Right ventricle myocardium inferior (tissue), 1 donor: ENCODE measurements at places on chromosomes 5 and 9.

GRCh38 chr5:133698259-133698554 lies 85.9 kb upstream of the FSTL4 start:
- no peak for DNase-seq

- DNase-seq: no peak
These were observed 4.9 kb upstream of the LRRC14B start for GRCh38 chr5:186091-187041.

DNA sequence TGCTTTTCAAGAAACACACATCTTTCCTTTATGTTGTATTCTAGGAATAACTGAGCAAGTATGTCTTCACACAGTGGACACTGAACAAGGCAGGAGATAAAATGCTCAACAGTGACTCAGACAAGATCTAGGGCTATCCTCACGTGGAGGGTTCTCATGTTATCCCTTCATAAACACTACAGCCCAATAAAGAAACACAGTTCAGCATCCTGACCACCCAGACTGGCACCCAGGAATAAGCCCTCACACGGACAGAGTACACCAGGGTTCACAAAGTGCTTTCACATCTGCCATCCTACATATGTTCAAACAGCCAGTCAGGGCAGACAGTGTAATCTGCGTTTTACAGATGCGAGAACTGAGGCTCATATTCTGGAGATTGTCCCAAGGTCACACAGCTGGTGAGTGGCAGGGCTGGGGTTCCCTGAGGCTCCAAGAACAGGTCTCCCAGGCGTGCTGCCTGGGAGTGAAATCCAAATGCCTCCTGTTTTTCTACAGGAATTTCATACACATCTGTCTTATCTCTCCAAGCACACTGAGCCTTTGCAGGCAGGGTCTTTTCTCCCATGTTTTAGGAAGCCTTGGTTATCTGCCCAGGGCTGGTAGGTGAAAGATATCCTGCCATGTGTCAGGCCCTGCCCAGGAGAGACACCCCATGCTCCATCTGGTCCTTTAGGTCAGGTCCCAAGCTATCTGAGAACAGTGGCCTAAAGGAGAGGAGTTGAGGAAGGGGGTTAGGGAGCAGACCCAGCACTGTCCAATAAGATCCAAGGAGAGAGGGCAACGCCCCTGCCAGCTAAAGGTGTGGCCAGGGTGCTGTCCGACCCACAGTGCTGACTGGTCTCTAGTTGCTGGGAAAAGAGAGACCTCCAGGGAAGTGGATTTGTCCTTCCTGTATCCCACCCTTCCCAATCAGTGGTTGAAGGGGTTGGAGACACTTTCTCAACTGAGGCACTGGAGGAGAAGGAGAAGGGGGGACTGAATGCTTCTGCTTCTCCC lies 47.9 kb upstream of the XPA start:
- no peak for DNase-seq

- no peak for DNase-seq
These were observed 701.7 kb downstream of the SEMA5A start for GRCh38 chr5:8844206-8844605.

GRCh38 chr9:73714294-73714693 lies 562.6 kb downstream of the ANXA1 start:
- DNase-seq: no peak

DNA sequence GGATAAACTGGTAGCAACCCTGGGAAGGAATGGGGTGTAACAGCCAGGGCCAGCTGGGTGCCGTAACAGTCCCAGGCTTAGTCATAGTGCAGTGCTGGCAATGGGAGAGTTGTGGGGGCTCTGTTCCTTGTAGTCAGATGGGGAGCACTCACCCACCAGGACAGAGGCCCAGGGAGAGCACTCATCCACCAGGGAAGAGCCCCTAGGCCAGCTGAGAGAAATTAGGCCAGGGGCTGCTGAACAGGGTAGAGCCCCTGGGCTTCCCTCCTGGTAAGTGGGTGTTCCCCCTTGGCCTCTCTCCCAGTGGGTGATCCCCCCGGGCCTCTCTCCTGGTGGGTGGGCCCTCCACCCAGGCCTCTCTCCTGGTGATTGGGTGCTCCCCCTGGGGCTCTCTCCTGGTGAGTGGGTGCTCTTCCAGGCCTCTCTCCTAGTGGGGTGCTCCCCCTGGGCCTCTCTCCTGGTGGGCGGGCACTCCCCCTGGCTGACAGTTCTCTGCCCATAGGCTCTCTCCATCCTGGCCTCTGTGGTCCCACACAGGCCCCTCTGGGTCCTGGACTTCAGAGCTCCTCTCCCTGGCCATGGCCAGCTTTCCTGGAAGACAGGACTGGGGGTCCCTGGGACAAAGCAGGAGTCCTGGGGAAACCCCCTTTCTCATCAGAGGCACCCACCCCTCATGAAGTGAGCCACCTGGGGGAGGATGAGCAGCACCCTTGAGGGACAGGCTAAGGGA lies 13.4 kb downstream of the FGD3 start:
- no peak for DNase-seq

DNA sequence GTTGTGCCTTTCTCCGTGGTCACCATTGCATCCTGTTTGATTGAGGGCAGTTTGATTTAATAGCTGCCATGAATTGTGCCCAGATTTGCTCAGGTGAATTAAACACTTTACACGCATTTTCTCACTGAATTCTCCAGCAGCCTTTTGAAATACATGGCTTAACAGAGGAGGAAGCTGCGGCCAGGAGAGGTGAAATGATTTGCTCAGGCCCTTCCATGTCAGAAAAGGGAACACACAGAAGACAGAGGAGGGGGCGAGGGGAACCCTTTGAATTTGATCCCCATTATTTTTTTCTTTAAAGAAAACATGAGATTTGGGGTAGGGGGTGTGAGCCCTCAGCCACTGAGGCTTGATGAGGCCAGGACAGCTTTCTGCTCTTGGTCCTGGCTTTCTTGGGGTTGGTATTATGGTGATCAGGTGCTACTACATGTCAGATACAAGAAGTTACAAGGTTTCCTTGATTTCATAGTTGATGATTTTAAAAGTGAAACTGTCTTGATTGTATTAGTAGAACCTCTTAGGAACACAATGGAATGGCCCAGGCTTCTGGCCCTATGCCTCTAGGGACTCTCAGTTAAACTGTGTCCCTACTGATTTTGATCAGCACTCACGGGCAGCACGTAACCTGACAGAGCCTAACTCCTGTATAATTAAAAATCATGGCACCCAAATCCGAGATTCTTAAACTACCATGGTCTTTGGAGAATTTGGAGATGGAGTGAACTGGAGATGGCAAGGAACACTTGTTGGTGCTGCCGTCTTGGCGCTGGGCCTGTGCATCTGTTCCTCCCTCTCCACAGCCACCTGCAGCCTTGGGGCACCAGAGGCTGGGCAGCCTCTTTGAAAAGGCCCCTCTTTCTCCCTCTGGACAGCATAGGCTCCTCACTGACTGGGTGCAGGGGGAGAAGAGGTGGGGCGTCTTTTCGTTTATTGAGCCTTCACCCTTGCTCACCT lies 107.9 kb downstream of the TRIO start:
- no peak for DNase-seq

DNA sequence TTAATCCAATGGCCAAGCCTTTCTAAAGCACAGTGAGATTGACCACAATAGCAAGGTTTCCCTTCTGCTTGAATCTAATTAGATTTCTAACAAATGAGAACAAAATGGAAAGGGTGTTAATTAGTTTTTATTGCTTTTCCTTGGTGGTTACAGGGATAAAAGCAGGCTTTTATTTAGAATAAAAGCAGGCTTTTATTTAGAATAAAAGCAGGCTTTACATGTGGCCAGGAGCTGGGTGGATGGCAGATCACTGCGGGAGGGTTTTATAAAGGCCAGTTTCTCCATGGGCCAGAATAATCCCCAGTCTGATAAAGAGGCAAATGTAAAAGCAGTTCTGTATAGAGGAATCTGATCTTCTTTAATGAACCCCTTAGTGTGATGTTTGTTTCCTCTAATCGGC lies 470.2 kb downstream of the TMEM232 start:
- DNase-seq: no peak

DNA sequence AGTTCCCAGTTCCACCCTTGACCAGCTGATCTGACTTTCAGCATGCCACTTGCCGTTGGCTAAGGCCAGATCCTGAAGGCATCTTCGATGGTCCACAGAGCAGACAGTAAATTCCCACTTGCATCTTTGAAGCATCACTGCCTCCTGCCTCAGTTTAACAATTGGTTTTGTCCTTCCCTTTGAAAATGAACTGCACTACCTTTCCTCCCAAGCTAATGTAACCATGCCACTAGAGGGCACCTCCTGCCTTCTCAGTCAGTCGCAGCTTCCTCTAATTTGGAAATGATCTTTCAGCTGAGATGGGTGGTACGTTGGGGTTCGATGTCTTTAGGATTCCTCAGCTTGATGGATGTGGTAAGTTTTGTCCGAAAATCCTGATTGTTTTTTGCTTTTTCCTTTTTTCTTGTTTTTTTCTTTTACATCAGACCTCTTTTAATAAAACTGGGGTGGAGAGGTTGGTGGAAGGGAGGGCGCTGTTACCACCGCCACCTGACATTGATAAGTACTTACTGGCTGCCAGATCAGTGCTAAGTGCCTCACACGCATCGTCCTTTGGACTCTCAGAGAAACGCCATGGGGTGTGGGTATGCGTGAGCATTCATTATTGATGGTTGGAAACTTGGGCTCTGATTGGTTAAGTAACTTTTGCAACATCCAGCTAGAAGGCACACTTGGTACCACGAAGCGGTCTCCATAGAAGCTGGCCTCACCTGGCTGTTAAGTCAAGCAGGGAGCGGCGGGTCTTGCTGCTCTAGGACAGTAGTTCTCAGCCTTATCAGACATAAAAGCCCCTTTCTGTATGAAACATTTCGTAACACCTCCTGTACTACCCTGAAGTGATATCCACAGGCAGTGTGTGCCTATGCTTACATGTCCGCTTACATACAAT lies 16.9 kb downstream of the PTTG1 start:
- DNase-seq: no peak

DNA sequence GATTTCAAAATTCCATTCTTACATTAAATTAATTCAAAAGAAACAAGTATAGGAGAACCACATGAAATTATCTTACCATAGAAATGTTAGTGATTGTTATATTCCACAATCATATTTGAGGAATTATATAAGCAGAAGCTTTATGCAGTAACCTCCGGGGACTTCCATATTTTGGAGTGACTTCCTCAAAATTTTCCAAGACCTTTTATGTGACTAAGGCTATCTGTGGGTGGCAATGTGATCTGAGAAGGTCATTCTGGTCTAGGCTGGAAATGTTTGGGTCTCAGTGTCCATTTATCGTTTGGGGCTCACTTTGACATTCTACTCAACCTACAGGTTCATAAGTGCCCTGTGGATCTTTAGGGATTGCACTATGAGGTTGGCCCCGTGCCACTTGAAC lies 776.6 kb downstream of the CDH12 start:
- no peak for DNase-seq

DNA sequence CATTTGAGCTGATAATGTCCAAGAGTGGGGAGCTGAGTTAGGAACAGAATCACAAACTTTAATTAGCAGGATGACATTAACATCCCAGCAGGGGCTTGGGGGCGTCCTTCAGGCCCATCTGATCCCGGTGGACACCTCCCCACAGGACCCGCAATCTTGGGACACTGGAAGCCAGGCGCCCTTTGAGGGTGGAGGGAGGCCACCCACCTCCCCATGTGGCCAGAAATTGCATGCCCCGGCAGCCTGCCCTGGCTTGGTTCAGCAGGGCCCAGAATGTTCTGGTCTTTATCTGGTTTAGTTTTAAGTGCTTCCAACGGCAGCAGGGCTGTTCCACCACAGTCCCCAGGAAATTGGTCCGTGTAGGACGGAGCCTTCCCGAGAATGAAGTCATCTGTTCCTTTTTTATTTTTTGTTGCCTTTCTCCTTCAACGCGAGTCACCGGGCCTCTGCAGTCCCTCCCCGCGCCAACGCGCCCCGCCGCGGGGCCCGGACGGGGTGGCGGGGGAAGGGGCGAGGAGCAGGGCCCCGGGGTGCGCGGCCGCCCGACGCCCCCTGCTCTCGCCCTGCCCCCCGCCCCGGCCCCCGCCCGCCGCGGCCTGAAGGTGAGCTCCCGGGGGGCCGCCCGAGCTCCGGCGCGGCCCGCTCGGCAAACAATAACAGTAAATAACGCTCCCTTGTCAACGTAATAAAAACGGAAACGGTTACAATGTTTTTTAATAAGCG lies 207.9 kb downstream of the C9orf50 start:
- DNase-seq: peak; percentile 82

GRCh38 chr5:6804766-6805501 lies 91.7 kb downstream of the TENT4A start:
- no peak for DNase-seq

DNA sequence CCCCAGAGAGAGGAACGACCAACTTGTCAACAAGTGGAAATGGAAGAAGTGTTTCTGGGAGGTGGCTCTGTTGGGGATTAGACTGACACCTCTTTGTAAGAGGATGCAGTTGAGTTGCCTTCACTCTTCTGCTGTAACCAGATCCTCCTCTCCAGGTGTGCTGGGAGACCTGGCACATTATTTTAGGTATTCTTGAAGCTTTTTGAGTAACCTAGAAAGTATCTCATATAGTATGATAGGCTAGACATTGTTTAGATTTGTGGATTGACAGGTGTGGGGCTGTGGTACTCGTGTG lies 21.6 kb downstream of the SNX30 start:
- no peak for DNase-seq

GRCh38 chr9:69916950-69917349 lies 96.3 kb downstream of the CFAP95 start:
- DNase-seq: no peak

DNA sequence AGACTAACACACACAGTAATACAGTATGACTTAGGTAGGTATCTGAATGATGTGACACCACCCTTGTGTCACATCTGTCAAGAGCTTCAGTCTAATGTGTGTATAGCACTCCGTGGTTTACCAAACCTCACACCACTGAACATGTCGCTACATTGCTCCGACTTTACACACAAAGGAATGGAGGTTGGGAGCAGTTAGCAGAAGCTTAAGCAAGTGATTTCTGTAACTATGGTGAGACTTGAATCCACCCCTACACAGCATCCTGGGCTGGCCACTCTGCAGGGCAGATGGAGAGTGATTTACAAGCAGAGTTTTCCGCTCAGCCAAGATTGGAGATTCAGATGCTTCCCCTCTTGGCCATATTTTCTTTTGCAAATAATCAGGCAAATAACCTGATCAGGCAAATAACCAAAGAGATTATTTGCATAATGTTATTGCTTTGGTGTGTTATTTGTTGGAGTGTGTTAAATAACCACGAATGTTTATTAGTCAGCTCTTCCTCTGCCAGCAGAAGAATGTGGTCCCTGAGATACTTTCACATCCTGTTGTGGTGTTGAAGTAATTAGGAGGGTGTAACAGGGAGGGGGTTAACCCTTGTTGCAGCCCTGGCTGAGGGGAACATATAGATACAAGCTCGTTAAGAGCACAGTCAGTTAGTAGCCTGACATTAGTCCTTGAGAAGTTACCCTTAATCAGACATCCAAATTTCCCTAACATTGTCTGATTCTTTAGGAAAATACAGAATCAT lies 92.8 kb downstream of the SNX18 start:
- DNase-seq: no peak

DNA sequence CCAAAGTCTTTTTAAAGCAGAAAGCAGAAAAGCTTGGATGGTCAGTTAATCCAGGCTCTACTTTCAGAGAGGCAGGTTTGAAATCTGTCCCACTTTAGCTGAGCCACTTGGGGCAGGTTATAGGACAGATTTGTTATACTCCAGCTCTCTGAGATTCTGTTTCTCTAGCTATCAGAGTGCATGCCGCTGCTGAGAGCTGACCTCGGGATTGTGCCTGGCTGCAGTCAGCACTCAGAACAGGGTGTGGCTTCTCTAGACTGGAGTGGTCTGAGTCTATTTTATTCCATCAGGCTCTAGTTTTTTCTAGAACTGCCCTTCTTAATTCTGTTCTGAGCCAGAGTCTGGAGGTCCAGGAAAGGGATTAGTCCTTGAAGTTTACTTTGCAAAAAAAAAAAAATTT lies 67.7 kb downstream of the NDFIP1 start:
- DNase-seq: no peak

GRCh38 chr5:96640696-96641095 lies 21.5 kb upstream of the CAST start:
- no peak for DNase-seq

GRCh38 chr9:88997646-88998045 lies 6.4 kb downstream of the S1PR3 start:
- DNase-seq: no peak
